ENCODE measurements at places on chromosomes 1 and 21.
A peak's percentile ranks its signal among the peaks of the same experiment; 100 is the strongest.

- no peak overlapping the region for H3K4me3 ChIP-seq
- no peaks in the 10 kb centered on the region for H3K27me3 ChIP-seq
- H3K36me3 ChIP-seq = no peaks in the 10 kb centered on the region
- peaks cover 18% of the 10 kb centered on the region for H3K4me1 ChIP-seq
- no peak for DNase-seq
These were observed 18.7 kb downstream of the ADAMTS5 start for GRCh38 chr21:26948194-26948593.

- peaks cover 12% of the 10 kb centered on the region for H3K4me1 ChIP-seq
- peaks cover 81% of the 10 kb centered on the region for H3K27me3 ChIP-seq
- no peak overlapping the region for H3K27ac ChIP-seq
- no peak overlapping the region for H3K4me3 ChIP-seq
- no peak for DNase-seq
These were observed 3.1 kb downstream of the BCAN start for GRCh38 chr1:156645056-156645455.

- H3K4me3 ChIP-seq = no peak overlapping the region
- H3K27me3 ChIP-seq = no peaks in the 10 kb centered on the region
- no peak overlapping the region for H3K27ac ChIP-seq
- H3K36me3 ChIP-seq = peaks cover 87% of the 10 kb centered on the region
- no peak for DNase-seq
These were observed 21.2 kb upstream of the EPRS1 start for GRCh38 chr1:220067269-220068204.

- no peak overlapping the region for H3K27ac ChIP-seq
- DNase-seq = no peak
- H3K4me3 ChIP-seq = no peak overlapping the region
- H3K4me1 ChIP-seq = no peaks in the 10 kb centered on the region
- no peaks in the 10 kb centered on the region for H3K27me3 ChIP-seq
These were observed 50.8 kb downstream of the OLFM3 start for GRCh38 chr1:101945884-101946283.

- peaks cover 15% of the 10 kb centered on the region for H3K4me1 ChIP-seq
- H3K4me3 ChIP-seq = peak within 1 kb of the TSS; percentile 68
- DNase-seq = peak; percentile 89
These were observed at the start of gene GOLPH3L for GRCh38 chr1:150696995-150697927. Gene GOLPH3L (minus strand): TSS chr1:150697154. CDS start chr1:150694838, 2,316 bp downstream.

- H3K4me3 ChIP-seq = no peak overlapping the region
- no peaks in the 10 kb centered on the region for H3K36me3 ChIP-seq
- H3K27ac ChIP-seq = no peak overlapping the region
- no peaks in the 10 kb centered on the region for H3K4me1 ChIP-seq
- peaks cover 46% of the 10 kb centered on the region for H3K27me3 ChIP-seq
- DNase-seq = peak; percentile 30
These were observed 72.3 kb upstream of the ACTRT2 start for GRCh38 chr1:2948751-2949680.
